ENCODE measurements at places on chromosomes 4 and X.

- DNase-seq = no peak
These were observed 137.0 kb upstream of the SMIM31 start for GRCh38 chr4:164616961-164617360.

DNA sequence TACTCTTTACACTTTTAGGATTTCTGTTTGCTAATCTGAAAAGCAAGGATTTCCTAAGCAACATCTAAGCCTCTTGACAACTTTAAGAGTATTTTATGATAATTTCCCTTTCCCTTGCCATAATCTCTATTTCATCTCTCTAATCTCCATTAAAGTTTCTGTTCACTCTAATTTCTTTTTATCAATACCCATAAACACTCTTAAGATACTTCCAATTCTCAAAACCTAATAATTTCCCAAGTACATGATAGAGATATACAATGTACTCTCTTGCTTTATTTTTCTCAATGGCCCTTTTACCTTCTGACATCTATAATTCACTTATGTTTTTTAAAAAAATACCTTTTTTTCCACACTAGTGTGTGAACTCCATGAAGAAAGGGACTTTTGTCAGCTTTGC lies 26.8 kb downstream of the DAPP1 start:
- no peak for DNase-seq

DNA sequence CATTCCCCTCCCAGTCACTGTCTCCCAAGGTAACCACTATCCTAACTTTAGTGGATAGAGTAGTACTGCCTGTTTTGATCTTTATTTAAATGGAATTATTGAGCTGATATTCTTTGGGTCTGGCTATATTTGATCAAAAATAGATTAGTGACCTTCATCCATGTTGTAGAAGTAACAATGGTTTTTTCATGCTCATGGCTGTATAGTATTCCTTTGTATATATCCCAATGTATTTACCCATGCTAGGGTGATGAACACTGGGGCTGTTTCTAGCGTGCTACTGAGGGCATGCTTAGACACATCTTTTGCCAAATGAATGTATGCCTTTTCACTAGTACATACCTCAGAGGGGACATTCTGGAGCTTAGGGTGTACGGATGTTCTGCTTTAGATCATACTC lies 10.1 kb upstream of the MAGEA8 start:
- DNase-seq = no peak

DNA sequence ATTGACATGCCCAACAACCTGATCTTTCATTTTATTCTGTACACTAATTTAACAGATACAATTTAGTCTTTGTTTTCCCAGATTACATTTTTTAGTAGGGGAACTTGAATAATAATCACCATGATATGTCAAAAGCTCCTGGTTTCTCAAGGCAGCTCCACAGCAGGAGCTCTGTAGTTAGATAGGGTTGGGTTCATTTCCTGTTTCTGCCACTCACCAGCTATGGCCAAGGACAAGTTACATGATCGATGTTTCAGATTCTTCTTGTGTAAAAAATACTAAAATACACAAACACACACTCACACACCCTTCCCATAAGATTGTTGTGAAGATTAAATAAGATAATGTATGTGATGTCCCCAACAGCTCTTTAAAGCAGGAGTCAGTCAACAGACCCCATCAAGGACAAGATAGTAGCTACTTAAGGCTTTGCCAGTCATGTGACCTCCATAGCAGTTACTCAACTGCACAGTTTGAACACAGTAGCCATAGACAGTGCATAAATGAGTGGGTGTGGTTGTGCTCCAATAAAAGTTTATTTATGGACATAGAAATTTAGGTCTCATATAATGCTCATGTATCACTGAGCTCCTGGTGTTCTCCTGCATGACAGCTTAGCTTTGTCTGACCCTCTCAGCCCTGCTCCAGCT lies 18.4 kb downstream of the GUCY1A1 start:
- no peak for DNase-seq

DNA sequence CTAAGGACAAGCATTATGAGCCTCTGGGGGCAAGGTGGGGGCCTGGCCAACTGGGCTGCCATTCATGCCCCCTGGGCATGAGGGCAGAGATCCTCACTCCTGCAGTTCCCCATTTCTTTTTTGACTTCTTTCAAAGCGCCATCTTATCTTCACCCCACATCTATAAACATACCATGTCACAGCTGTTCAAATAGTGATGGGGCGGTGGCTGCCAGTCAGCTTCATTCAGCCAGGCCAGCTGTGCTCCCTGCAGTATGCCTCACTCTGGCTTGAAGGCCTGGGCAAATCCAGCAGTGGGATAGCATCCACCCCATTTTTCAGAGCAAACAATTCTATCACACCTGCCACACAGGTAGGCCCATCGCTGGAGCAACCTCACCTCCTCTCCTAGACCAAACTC lies 85.5 kb downstream of the NHSL2 start:
- no peak for DNase-seq

- DNase-seq = no peak
These were observed 95.1 kb upstream of the GALNTL6 start for GRCh38 chr4:171718069-171718468.

GRCh38 chr4:95087657-95088455 lies 330.1 kb downstream of the BMPR1B start:
- DNase-seq = no peak

- peak; percentile 29 for DNase-seq
These were observed 2.0 kb downstream of the TMEM255A start for GRCh38 chrX:120308959-120309872.

DNA sequence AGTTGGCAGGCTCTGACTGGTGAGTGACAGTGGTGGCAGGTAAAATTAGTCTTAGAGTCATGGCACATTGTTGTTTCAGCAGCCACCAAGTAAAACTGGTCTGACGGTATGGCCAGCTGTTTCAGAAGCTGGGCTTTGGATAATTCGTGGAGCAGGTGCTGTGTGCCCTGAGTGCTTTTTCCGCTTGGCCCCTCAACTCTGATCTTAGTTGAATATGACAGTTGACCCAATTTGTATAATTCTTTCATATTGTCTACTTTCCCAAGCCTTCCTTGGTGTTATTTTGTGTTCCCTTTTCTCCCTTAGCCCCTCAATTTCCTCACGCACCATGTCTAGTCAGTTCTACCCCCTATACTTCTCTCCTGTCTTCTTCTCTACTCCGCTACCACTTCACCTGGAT lies 32.0 kb downstream of the CDS1 start:
- no peak for DNase-seq

DNA sequence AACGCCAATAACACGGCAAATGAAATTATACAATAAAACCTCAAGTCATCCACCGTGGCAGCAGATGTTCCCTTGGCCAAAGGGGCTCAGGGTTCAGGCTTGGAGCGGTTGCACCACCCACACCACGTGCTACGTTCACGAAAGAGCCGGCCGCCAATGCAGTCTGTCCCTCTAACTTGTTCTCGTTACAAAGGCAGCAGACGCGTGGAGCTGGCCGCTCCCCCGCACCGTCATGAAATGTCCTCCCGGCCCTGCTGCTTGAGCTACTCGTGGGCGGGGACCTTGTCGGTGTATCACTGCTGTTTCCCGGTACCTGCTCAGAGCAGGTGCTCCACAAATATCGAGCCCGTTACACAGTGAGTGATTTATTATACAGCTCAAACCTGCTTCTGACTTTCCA lies 36.4 kb upstream of the MAN2B2 start:
- no peak for DNase-seq

DNA sequence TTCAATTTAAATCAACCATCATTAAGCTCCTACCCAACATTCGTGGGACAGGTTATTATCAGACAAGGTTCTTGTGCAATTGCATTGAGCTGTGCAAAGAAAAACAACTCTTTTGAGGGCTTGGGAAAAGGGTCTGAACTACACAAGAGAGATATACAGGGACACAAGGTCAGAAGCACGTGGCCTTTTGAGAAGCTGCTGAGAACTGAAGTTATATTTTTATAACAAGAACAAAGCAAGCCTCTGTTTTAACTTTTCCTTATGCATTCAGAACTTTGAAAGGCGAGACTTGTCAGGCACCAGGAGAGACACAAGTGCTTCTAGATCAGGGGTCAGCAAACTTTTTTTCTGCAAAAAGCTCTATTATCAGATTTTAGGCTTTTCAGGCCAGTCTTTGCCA lies 274.8 kb upstream of the VCX start:
- no peak for DNase-seq

GRCh38 chr4:176538217-176538925 lies 218.6 kb downstream of the SPCS3 start:
- DNase-seq = peak; percentile 90

DNA sequence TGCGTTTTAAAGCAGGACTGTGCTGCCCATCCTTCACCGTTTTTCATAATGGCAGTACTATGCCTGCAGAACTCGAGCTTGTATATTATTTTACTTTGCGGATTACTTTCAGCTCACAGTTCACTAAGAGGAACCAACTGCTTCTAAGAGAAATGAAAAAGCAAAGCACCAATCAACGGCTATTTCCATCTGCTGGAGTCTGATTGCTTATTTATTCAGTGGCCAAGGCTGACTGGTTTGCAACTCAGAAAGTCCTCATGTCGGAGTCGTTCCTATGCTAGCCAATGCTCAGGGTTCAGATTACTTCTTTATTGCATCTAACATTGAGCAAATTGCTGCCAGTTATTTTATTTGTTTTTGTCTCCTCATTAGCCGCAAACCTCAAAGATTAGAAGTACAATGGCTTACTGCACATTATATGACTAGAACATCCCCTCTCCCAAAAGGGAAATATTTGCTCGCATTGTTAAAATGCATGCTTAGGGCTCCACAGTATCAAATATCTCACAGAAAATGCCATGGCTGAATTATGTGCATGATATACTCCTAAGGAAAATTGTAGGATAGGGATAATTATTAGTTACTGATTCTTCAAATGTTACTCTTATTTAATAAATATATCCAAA lies 1628.2 kb upstream of the ADGRL3 start:
- no peak for DNase-seq

GRCh38 chr4:141220271-141220670 lies 424 bp upstream of the ZNF330 start:
- DNase-seq = no peak

- DNase-seq = peak; percentile 61
These were observed at the start of gene NUDT11 for GRCh38 chrX:51496501-51497291. TSS of gene NUDT11 (minus strand) at chrX:51496592. CDS start at chrX:51496444, 148 bp downstream.

DNA sequence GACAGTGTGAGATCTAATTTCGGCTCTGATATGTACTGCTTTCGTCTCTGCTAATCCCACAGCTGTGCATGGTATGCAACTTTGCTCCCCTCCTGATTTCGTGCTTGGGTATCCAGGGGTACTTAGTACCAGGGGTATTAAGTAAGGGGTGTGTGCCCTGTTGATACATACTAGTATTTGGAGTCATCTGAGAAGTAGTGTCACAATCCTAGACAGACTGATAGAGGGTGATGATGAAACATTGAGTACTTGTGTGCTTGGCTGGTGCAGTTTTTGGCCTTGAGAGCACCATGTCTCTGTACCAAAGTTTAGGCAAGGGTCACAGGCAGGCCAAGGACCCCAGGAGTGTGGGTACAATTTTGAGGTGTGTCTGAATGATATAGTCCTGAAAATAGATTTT lies 10.9 kb downstream of the GPAT3 start:
- DNase-seq = peak; percentile 22

DNA sequence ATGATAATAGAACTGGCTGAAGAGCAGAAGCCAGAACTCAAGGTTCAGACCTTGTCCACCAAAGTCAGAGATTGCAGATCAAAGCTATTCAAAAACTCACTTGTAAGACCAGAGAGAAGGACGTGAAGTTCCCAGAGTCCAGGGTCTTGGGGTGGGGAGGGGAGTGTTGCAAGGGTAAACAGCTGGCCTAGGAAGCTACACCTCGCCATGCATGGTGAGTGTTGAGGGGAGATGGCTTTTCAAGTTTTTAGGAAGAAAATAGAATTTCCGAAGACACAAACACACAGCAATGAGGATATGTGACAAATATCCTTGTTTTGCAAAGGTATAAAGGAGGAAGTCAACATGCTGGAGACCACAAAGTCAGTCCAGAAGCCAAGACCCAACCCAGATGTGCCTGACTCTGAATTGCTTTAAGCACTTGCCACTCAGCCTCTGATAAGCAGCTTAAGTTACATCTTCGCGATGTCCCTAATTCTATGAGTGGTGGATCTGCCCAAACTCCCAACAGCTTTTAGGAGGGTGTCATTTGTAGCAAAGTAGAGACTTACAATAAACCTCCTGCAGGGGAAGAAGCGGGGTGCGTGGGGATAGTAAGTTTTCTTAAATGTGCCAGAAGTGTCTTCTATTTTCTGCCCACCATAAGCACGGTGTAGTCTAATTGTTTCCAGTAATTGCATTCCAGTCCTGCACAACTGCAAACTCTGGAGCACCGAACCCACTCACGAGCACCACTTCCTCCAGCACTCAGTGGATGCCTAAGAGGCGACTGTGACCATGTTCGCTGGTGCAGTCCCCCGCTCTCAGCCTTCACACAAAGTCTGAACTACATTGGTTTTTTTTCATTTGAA lies 26.5 kb downstream of the HAND2 start:
- no peak for DNase-seq

GRCh38 chr4:141636771-141637460 lies 533 bp downstream of the IL15 start:
- DNase-seq = peak; percentile 67

DNA sequence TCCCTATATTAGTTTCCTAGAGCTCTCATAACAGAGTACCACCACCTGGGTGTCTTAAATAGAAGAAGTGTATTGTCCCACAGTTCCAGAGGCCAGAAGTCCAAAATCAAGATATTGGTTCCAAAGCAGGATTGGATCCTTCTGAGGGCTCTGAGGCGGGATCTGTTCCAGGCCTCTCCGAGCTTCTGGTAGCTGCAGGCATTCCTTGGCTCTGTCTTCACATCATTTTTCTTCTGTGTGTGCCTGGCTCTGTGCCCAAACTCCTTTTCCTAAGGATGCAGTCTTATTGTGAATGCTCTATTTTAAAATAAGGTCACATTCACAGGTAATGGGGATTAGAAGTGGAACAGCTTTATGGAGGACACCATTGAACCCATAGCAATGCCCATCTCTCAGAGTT lies 253.7 kb upstream of the TAPT1 start:
- peak; percentile 17 for DNase-seq

DNA sequence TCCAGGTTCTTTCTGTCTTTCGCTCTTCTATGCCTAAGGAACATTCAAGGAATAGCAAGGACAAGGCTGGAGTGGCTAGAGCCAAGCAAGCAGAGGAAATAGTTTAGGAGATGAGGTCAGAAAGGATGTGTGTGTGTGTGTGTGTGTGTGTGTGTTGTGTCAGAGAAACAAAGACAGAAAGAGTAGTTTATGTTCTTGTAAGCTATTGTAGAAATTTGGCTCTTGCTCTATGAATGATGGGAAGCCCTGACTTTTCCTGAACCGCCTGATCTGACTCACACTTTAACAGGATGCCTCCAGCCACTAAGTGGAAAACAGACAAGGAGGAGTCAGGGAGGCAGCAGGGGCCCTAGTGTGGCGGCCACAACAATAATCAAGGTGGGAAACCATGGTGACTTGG lies 39.7 kb downstream of the LGI2 start:
- DNase-seq = peak; percentile 66

- DNase-seq = no peak
These were observed 155.0 kb upstream of the MAOA start for GRCh38 chrX:43500996-43501694.

GRCh38 chr4:15234856-15235126 lies 193.0 kb upstream of the C1QTNF7 start:
- peak; percentile 95 for DNase-seq

DNA sequence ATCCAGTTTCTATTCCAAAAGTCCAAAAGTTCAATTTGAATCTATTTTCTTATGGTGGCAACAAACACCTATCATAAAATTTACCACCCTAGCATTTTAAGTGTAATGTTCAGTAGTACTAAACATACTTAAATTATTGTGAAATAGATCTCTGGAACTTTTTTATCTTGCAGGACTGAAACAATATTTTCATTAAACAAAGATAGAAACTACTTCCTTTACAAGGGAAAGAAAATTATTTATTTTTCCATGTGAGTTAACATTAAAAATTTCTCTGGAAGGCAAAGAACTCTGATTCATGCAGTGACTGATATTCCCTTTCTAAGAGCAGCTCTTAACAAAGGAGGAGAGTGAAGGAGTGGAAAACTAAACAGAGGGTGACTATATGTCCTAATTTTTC lies 40.2 kb downstream of the ADH7 start:
- DNase-seq = peak; percentile 28
